T-helper 2 cell (primary cell): ENCODE measurements at places on chromosomes 11 and 22.
A peak's percentile ranks its signal among the peaks of the same experiment; 100 is the strongest.

DNA sequence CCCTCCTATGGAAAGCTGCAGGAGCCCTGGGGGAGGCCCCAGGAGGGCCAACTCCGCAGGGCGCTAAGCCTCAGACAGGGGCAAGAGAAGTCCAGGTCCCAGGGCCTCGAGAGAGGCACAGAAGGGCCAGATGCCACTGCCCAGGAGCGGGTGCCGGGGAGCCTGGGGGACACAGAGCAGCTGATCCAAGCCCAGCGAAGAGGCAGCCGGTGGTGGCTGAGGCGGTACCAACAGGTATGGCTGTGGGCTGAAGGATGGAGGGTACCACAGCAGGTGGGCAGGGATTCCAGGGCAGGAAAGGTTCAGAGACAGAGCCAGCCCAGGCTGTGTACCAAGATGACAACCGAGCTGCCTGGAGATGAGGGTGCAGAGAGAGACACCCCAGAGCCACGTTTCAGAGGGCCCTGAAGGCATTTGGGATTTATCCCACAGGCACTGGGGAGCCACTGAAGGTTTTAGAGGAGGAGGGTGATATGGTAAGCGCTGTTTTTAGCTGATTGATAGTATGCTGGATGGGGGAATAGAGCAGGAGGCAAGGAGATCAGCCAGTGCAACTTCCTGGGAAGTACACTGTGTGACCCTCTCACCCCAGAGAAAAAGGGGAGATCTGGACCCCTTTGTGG lies 412 bp downstream of the C11orf86 start:
- no peak for DNase-seq

GRCh38 chr11:114060392-114061047 lies 1.0 kb downstream of the ZBTB16 start:
- peak; percentile 22 for DNase-seq

DNA sequence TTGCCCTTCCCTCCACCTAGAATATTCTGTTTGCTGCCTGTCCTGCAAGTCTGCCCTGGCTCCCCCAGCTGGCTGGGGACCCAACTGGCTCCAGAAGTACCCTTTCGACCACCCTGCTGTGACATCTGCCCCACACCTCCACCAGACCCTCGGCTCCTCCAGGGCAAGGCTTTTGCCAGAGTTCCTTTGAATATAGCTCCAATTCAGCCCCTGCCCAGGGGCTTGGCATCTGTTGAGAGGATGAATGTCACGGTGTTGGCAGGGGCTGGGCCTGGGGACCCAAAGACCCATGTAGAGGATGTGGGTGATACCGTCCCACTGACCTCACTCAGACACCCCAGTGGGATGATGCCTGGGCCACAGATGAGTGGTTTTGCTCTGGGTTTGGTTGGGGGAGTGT lies 4.0 kb downstream of the NLRP6 start:
- DNase-seq: no peak

DNA sequence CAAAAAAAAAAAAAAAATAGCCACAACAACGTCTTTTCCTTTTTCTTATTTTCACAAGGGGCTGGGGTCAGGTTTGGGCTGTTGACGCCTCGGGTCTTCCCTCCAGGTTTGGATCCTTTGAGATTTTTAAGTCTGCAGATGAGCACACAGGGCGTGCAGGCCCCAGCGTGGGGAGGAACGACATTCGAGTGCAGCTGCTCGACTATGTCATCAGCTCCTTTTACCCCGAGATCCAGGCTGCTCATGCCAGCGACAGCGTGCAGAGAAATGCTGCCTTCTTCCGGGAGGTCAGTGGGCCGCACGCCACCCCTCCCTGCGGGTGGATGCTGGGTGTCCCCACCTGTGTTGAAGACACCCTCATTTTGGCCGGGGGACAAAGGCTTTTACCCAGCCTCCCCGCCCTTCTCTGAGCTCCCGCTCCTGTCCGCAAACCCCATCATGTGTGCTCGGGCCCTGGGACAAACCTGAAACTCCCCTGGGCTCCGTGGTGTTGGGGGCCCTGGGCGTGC lies 7.7 kb downstream of the SELENOO start:
- no peak for DNase-seq

- no peak for DNase-seq
These were observed 158.2 kb downstream of the TTC28 start for GRCh38 chr22:28521451-28521850.

DNA sequence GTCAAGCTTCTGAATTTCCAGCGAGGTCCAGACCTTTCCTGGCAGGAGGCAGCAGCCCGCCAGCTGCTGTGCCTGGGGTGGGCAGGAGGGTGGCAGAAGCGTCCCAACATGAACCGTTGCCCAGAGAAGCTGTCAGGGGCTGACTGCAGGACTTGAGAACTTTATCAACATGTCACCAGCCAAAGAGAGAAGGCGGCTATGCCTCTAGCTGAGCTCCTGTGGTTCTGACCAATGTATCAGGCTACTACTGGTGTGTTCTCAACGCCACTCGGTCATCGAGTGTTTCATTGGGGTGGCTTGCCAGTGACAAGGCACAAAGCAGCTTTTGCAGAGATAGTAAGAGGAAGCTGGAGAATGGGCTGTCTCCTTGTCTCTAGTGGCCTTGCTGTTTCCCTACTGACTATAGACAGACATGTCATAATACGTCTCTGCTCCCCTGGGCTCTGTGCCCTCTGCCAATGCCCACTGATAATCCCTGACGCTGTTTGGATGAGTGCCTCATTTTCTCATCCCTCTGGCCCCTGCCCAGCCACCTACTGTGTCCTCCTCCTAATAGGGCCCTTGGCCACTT lies 17.6 kb upstream of the ASCC2 start:
- DNase-seq: no peak

- DNase-seq: no peak
These were observed 792.5 kb upstream of the LRRC4C start for GRCh38 chr11:42251984-42252383.

DNA sequence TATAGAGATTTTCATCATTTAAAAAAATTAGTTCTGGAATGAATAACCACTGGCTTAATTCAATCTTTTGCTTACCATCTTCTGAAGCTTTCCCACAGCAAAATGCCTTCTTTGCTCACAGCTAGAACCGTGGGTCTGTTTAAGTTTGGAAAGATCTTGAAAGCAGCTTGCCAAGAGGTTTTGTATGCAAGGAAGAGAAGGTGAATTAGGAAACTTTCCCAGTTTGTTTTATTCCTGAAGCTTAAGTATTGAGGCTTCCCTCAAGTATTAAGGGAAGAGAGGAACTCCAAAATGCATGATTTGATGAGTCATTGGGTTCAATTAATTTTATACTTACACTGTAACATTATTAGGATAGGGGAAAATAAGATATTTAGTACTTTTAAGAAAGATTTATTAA lies 1.9 kb upstream of the ARHGEF12 start:
- no peak for DNase-seq

DNA sequence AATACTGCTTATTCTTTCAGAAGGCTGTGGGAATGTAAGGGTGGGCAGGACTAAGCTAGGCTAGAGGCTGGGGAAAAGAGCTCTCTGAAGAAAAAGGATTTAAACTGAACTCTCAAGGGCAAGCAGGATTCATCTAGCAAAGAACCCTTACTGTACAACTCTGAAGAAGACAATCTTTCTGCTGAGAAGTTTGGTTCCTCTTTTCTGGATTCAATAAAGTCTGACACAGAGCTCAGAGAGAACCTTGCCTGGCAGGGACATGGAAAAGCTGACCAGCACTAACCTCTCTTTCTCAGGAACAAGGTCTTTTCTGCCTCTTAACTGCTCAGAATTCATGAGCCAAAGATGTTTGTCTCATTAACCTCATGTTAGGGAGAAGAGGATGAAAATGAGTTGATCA lies 388.4 kb upstream of the DDI1 start:
- no peak for DNase-seq

DNA sequence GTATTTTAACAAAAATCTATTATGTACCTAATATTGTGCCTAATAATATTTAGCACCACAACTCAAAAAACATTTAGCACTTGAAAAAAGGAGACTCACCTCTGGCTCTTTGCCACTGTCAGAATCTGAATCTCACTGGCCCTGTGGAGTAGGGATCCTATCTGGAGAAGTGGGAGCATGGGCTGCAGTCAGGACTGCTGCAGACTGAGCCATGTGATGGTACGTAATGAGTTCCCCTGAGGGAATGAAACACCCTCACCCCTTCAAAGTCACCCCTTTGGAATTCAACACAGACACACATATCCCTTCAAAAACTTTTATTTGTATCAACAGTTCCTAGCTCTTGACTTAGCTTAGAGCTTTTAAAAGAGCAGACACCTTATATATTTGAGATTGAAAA lies 6.5 kb downstream of the PTPMT1 start:
- no peak for DNase-seq

DNA sequence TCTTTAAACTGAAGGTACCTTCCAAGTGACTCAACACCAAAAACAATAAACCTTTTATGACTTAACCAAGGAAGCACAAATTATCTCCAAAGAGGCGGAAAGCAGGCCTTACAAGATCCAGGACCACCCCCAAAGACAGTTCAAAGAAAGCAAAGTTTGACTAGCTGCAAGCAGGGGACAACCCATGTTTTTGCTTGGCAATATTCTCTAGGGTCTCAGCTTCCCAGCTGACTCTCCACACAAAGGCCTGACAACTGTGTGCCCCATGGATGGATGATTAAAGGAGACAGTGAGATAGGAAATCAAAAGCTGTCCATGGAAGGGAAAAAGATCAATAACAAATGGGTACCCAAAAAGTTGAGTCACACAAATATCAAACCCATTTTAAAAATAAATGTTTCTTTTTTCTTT lies 232.2 kb downstream of the DDX10 start:
- no peak for DNase-seq

DNA sequence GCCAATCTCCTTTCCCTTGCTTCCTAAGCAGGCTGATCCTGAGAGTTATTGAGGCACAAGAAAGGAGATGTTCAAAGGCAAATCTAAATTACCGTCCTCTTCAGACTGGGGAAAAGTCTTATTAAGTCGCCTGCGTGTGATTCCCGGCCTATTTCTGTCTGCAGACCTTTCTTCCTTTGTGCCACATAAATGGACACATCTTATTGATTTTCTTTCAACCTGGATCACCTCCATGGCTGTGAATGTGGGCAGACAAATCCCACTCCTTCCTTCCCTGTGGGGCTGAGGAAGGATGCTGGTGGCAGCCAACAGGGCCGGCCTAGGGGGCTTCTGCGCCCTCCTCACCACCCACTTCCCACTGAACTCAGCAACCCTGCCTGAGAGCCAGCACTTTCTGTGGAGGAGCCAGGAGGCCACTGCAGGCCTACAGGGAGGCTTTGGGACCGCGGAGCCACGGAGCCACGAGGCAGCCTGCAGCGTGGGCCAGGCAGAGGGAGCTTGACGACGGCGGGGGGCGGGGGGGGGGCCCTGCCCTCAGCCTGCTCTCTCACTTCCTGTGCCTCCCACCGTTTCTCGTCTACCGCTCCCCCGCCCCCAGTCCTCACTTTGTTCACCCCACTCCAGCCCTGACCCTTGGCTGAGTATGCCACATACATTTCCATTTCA lies 73.6 kb upstream of the LMO1 start:
- no peak for DNase-seq

GRCh38 chr11:132231656-132232347 lies 861.4 kb downstream of the NTM start:
- no peak for DNase-seq

GRCh38 chr11:45933846-45934579 lies 11.6 kb downstream of the LARGE2 start:
- no peak for DNase-seq

GRCh38 chr11:93063086-93063485 lies 93.6 kb downstream of the MTNR1B start:
- no peak for DNase-seq

DNA sequence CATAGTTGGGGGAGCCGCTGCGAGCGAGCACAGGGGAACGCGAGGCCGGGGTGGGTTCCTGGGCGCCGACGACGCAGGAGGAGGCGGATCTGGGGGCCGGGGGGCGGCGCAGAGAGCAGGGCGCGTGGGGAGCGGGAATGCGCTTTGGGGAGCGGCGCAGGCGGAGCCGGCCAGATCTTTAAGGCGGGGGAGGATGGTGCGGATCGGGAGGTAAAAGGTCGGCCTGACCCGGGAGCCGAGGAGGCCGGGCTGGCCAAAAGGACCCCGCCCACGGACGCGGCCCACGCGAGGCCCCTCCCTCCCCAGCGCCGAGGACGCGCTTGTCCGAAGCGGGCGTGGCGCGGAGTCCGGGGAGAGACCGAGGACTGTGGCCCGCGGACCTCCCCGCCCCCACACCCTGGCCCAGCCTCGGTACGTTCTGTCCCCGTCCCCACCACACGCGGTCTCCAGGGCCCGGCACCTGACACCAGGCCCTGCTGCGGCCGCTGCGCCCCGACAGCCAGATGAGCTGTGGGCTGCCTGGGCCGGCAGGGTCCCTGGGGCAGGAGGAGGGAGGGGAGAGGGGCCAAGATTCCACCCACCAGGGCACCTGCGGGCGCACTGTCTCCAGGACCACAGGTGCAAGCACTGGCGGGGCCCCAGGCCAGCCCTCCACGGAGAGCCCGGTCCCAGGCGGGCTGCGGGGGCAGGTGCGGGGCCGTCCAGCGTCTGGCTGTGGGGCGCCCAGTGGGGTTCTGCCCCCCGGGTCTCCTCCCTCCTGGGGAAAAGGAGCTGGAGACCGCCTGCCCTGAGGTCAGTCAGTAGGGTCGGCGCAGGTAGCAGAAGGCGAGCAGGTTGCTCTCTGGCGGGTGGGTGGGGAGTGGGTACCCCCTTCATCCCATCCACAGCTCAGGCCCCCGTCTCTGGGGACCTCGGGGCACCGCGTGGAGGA lies 10.9 kb downstream of the PIM3 start:
- DNase-seq: peak; percentile 61

DNA sequence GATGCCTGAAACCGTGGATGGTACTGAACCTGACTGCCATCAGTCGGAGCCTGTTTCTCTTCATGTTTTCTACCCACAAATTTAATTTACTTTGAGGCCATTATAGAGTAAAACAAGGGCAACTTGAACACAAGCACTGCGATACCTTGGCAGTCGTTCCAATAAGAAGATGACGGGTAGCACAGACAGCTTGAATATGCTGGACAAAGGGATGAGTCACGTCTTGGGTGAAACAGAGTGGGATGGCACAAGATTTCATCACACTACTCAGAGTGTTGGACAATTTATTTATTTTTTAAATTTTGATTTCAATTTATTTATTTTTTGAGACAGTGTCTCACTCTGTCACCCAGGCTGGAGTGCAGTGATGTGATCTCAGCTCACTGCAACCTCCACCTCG lies 5.7 kb downstream of the DIXDC1 start:
- DNase-seq: no peak
